ENCODE measurements at places on chromosomes 5 and 9.
A peak's percentile ranks its signal among the peaks of the same experiment; 100 is the strongest.

- DNase-seq: peak; percentile 6
Observed at GRCh38 chr5:60295423-60295822, 401.9 kb upstream of the PDE4D start.

DNA sequence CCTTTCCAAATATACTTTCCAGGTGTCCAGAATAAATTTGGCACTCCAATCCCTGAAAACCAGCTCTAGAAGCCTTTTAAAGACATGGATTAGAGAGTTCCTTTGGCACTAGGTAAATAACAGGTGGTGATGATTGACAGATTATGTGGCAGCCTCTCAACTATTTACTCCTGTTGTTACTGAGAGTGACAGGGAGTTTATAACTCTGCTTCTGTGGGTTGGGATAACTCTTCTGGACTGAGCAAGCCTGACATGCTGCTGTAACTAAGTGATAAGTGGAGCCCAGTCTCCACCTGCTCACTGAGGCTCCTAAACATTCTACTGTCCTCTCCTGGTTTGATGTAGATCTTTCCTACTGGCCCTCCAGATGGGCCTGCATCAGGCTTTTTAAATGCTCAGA lies 693.2 kb upstream of the FTMT start:
- peak; percentile 3 for DNase-seq

DNA sequence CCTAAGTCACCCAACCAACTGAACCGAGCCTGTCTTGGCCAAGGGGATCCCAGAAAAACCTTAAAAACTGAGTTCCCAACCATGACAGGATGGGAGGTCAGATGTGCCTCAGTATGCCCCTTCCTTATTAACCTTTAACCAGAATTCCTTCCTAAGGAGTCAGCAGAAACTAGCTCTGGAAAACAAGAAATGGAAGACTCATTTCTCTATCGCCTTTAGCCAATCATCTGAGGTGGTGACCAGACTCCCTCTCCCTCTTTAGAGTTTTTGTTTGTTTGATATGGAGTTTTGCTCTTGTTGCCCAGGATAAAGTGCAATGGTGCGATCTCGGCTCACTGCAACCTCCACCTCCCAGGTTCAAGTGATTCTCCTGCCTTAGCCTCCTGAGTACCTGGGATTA lies 37.5 kb downstream of the SLC28A3 start:
- no peak for DNase-seq

DNA sequence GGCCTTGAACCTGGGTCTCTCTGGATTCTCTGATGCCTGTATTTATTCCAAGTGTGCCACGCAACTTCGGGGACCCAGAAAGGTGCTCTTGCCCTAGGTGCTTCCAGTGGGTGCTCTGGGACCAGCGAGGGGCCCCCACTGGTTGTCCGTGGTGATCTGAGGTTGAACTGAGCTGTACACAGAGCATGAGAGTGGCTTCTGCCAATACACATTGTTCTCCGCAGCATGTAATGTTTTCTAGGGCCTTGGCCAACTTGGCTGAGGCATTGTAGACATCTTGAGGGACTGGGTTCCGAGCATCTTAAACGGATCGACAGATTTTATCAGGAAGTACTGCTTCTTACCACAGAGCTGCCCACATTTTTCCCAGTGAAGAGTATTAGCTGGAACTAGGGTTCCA lies 117.9 kb downstream of the MTX3 start:
- no peak for DNase-seq
